ENCODE measurements at places on chromosomes 6 and 20.

- DNase-seq, result no peak
Measured at GRCh38 chr6:37806213-37806612, 13.3 kb upstream of the ZFAND3 start.

GRCh38 chr20:41124451-41125094 lies 12.8 kb upstream of the PLCG1 start:
- no peak for DNase-seq

DNA sequence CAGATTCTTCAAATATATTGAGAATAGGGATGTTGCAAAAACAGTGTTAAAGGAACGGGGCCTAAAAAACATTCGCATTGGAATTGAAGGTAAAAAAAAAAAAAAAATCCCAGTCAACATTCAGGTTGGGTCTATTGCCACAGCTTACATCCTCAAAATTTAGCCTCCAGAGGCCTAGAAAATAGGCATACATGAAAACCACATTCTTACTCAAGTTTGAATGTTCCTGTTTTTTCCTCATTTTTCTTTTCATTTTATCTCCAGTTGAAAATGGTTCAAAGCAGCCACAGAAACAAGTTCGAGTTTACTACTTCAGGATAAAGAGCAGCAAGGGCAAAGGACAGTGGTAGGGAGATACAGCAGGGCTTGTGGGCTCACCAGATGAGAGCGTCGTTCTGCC lies 41.9 kb downstream of the KCTD20 start:
- DNase-seq, result no peak

DNA sequence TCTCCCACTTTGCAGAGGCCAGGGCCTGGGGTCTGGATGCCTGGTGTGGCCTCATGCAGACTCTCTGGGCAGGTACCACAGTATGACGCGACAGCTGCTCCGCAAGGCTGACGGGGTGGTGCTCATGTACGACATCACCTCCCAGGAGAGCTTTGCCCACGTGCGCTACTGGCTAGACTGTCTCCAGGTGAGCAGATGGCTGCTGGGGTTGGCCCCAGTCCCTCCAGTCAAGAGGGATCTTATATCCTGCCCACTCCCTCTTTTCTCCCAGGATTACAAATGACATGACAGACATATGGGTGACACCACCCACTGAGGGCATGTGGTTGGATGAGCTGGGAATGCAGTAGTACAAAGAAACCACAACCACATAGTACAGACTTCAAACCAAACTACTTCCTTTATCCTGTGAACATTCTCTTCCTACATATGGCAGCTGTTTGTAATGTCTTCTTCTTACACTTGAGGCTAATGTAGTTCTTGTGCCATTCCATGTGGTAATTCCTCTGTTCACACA lies 29.9 kb downstream of the RAB44 start:
- DNase-seq, result no peak

DNA sequence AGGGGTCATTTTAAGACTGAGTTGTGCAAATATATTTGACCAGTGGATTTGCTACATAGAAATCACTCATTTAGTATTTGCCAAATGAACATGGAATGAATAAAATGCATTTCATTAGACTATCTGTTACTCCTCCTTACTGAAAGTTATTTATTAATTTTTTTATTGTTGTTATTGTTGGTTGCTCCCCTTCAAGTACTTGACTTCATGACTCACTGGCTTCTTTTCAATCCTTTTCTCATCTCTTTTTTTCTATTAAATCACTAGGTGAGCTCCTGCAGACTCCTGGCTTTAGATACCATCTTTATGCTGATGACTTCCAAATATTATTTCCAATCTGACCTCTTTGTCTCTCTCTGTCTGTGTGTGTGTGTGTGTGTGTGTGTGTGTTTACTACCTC lies 192.2 kb upstream of the FAM83B start:
- no peak for DNase-seq

GRCh38 chr6:62711750-62712149 lies 425.7 kb upstream of the KHDRBS2 start:
- no peak for DNase-seq

- DNase-seq, result peak; percentile 10
Measured at GRCh38 chr20:39935901-39936300, 753.1 kb downstream of the MAFB start.

GRCh38 chr6:161498359-161498758 lies 224.5 kb upstream of the AGPAT4 start:
- no peak for DNase-seq

GRCh38 chr6:34059136-34059731 lies 86.7 kb downstream of the GRM4 start:
- no peak for DNase-seq

- peak; percentile 64 for DNase-seq
Measured at GRCh38 chr20:62368976-62369814, 2.1 kb upstream of the LAMA5 start.

- DNase-seq, result no peak
Measured at GRCh38 chr20:43746344-43747137, 19.7 kb upstream of the GTSF1L start.

- no peak for DNase-seq
Measured at GRCh38 chr6:102841060-102841459, 1447.6 kb downstream of the GRIK2 start.

GRCh38 chr20:56867128-56867527 lies 238.0 kb downstream of the TFAP2C start:
- DNase-seq, result no peak

DNA sequence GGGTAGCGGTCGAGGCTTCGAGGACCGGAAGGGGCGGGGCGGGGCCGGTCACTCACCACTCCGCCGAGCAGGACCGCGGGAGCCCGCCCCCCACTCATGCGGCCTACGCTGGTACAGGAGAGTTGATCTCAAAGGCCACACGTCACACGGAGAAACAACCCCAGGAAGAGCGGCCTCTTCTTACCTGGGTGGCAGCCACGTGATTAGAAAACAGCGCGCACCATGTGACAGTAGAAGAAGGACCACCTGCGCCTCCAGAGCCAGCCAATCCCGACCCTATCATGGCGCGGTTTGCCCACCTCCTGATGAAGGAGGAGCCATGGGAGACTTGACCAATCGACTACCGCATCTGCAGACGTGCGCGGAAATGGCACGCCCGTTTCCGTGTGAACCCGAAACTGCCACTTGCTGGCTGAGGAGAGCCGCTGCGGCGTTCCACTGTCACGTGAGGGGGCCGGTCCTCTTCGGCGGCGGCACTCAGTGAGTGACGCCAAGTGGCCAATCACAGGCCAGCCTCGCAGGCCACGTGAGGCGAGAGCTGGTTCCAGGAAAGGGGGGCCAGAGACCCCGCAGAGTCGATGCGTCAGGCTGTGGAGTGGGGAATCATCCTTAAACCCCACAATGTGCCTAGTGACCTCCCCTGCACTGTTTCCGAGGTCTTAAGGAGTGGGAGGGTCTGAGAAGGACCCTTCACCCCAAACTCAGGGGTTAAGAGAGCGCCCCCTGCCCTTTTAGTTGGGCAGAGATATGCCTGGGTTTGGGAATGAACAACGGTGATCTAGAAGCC lies at the start of gene CUTA:
TSS of gene CUTA (minus strand) at position 205 of the 787 bp plus-strand sequence. CDS start at position 98, 107 bp downstream.
- DNase-seq, result peak; percentile 98

- DNase-seq, result no peak
Measured at GRCh38 chr6:40688214-40688761, 101.1 kb upstream of the LRFN2 start.

DNA sequence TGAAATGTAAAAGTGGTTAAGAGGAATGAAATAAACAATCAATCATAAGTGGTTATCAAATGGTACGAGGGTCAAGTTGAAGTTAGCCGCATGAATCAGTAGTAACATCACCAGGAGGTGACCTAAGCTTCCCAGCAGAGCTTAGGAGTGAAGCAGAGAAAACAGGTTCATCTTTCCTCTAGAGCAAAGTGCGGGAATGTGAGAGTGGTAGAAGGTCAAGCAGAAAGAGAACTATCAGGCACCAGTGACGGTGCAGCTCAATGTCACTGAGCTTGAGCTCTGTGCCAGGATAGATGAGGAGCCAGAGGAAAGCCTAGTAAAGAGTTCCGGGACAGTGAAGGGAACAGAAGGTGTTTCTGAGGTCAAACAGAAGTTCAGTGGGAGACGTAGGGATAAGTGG lies 20.8 kb upstream of the TNFAIP3 start:
- no peak for DNase-seq

- no peak for DNase-seq
Measured at GRCh38 chr6:996271-996852, 303.4 kb upstream of the EXOC2 start.

- no peak for DNase-seq
Measured at GRCh38 chr6:3296078-3296477, 37.3 kb downstream of the PSMG4 start.

Data from kidney capillary endothelial cell (primary cell).